ENCODE measurements at places on chromosomes 7 and 10. TPM values are rescaled to one million over a fixed set of nuclear protein-coding genes. Genes with fewer than 3 reads are reported as not detected.
A peak's percentile ranks its signal among the peaks of the same experiment; 100 is the strongest.

GRCh38 chr7:16684935-16685334, 39.0 kb downstream of the BZW2 start:
- H3K4me1 ChIP-seq: peaks cover 8% of the 10 kb centered on the region
- peaks cover 22% of the 10 kb centered on the region for H3K36me3 ChIP-seq
- peak overlapping the region; percentile 33 for H3K4me3 ChIP-seq

- H3K4me1 ChIP-seq: no peaks in the 10 kb centered on the region
- H3K4me3 ChIP-seq: no peak overlapping the region
- H3K27me3 ChIP-seq: no peaks in the 10 kb centered on the region
- no peak overlapping the region for H3K27ac ChIP-seq
Measured at GRCh38 chr7:12119620-12120303, 91.3 kb upstream of the TMEM106B start.

Gene MEOX2
- polyA plus RNA-seq: not detected

- H3K4me3 ChIP-seq: no peak overlapping the region
- no peaks in the 10 kb centered on the region for H3K4me1 ChIP-seq
- no peaks in the 10 kb centered on the region for H3K36me3 ChIP-seq
- no peak for DNase-seq
Measured at GRCh38 chr10:98675902-98676301, 229.2 kb upstream of the HPS1 start.

- H3K36me3 ChIP-seq: no peaks in the 10 kb centered on the region
- peaks cover 4% of the 10 kb centered on the region for H3K4me1 ChIP-seq
- no peak overlapping the region for H3K4me3 ChIP-seq
- H3K27me3 ChIP-seq: no peaks in the 10 kb centered on the region
- peak overlapping the region; percentile 4 for H3K27ac ChIP-seq
Measured at GRCh38 chr7:17130281-17131059, 168.0 kb upstream of the AHR start.

Gene ANKRD30A
- polyA plus RNA-seq: not detected

DNA sequence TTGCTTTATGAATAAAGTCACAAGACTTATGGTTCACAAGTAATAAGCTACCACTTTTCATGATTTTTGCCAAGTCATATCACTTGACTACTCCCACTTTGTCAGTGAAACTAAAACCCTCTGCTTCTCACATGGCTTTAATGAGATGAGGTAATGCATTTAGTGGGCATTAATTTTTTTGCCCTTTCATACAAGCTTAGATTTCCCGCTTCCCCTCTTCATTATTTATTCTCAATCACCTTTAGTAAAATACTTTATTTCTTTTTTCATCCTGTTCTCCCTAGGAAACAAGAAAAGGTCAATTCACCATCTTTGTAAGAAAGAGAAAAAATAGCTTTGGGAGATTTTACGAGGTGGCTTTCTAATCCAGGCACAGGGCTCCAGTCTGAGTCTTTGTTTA, 109.6 kb upstream of the STARD3NL start:
- no peaks in the 10 kb centered on the region for H3K36me3 ChIP-seq
- DNase-seq: no peak
- no peak overlapping the region for H3K4me3 ChIP-seq
- H3K27ac ChIP-seq: no peak overlapping the region
- H3K27me3 ChIP-seq: peaks cover 4% of the 10 kb centered on the region

- peaks cover 71% of the 10 kb centered on the region for H3K27me3 ChIP-seq
- H3K27ac ChIP-seq: no peak overlapping the region
- no peak overlapping the region for H3K4me3 ChIP-seq
- no peak for DNase-seq
- no peaks in the 10 kb centered on the region for H3K36me3 ChIP-seq
- H3K4me1 ChIP-seq: no peaks in the 10 kb centered on the region
Measured at GRCh38 chr10:15879058-15879457, 18.8 kb upstream of the MINDY3 start.

Gene PSTK
- polyA plus RNA-seq: 7.5 TPM

Gene CTAGE4
- polyA plus RNA-seq: not detected

Gene ECHS1
- 105 TPM for polyA plus RNA-seq

DNA sequence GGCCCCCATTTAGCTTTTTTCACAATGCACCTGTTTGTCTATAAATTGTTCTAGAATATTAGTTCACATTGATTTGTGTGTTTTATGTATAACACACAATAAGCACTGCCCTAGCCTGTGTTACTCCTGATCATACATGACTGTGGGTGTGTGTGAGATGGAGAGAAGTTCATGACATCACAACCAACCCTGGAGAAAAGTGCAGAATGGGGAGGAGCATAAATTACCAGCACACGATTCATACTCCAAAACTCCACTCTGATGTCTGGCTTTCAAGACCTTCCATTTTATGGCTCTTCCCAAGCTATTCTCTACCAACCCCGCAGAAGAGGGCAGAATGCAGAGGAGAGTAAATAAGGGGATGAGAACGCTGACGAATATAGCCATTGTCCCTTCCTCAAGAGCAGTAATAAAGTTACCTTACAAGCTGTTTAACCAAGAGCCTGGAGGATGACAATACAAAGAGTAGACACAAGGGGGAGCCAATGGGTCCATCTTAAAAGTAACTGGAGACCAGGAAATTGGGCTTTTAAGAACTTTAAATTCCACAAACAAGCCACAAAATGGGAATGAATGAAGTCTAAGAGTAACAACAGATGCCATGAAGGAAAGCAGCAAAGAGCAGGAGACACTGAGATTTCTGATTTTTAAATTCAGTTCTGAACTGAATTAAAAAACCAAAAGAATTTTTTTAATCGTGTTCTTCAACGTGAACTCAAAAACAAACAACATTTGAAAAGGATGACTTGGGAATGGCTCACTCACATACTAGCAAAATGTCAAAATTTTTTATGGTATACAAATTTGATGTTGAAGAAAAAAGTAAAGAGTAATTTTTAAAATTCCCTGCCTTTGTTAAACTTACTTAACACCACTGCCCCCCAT, 159.6 kb downstream of the PARD3 start:
- DNase-seq: no peak
- H3K36me3 ChIP-seq: no peaks in the 10 kb centered on the region
- no peaks in the 10 kb centered on the region for H3K4me1 ChIP-seq
- no peaks in the 10 kb centered on the region for H3K27me3 ChIP-seq
- H3K27ac ChIP-seq: no peak overlapping the region

DNA sequence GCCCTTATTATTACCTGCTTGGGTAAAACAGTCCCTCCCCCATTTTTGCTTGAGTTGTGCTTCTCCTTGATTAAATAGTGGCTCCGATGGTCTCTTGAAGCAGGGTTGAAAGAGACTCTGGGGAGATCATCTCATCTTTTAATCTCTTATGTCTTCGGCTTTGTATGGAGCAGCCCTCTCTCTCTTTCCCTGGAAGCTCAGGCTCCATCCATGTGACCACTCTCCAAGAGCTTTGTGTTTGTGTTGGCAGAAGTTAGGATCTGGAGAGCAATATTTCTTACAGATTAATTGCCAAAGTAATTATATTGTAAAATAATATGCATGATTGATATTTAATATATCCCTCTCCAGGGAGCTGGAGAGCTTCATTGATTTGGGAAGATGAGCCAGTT, 76.9 kb downstream of the LRRC4 start:
- no peak overlapping the region for H3K27ac ChIP-seq
- H3K36me3 ChIP-seq: peaks cover 7% of the 10 kb centered on the region
- DNase-seq: no peak
- H3K4me1 ChIP-seq: peaks cover 3% of the 10 kb centered on the region

DNA sequence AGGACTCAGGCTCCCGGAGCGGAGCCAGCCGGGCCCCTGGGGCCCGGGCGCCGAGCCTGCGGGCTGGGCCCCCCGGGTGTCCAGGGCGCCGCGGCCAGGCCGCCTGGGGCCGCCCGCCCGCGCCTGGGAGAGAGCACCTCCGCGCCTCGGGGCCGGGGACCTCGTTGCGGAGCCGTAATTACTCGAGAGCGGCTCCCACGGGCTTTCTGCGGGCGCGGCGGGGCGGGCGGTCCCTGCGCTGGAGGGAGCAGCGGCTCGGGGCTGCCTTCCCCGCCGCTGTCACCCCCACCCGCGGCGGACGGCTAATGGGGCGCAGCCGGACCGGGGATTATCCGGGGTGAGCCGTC, 1.5 kb downstream of the GNB2 start:
- no peak for DNase-seq
- peak overlapping the region; percentile 94 for H3K27ac ChIP-seq
- H3K36me3 ChIP-seq: no peaks in the 10 kb centered on the region
- peak overlapping the region; percentile 100 for H3K4me3 ChIP-seq
- H3K4me1 ChIP-seq: peaks cover 34% of the 10 kb centered on the region
